ENCODE measurements at places on chromosomes 11 and 22.

DNA sequence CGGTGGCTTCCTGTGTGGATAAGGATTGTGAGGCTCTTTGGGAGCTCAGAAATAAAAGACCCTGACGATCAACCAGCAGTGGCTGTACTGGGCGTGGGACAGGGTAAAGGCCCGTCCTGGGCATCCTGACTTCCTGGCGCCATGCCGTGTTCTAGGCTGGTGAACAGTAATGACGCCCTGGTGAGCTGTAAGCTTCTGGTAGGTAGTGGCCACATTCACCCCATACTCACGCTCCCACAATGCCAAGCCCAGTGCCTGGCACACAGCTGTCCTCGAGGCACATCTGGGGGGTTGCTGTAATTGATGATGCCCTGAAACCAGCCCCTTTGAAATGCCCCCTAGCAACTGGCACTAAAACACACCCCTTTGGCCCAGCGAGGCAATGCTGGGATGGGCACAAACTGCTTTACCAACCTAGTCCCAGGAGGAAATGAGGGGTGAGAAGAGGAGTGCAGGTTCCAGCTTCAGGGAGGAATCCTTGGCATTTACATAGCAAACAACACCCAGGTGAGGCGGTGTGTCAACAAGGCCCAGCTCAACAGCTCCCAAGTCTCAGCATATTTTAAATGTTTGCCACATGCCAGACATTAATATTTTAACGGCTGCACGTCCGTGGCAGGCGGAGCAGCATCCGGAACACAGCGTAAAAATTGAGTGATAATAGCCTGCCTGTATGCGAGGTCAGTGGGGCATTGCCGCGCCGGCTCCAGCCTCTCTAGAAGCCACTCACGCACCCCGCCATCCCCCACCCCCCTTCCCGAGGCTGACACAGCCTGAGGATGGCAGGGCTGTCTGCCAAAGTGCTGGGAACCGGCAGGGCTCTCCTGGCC, 79.3 kb downstream of the DSCAML1 start:
- no peak for DNase-seq

DNA sequence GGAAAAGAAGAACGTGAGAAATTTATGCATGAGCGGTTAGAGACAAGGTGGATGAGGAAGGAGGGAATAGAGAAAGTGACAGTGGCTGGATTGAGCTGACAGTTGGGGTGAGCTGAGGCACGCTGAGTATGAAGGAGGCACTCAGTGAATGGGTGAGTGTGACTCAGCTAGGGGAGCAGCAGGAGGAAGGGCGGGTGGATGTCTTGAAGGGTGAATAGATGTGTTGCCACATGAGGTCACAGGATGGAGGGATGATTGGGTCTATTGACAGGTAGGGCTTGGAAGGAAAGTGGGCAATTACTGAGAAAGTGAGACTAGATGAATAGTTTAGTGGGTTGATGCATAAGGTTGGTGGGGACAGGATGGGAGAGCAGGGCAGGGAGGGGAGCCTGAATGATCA, 8.0 kb downstream of the IFITM10 start:
- no peak for DNase-seq

DNA sequence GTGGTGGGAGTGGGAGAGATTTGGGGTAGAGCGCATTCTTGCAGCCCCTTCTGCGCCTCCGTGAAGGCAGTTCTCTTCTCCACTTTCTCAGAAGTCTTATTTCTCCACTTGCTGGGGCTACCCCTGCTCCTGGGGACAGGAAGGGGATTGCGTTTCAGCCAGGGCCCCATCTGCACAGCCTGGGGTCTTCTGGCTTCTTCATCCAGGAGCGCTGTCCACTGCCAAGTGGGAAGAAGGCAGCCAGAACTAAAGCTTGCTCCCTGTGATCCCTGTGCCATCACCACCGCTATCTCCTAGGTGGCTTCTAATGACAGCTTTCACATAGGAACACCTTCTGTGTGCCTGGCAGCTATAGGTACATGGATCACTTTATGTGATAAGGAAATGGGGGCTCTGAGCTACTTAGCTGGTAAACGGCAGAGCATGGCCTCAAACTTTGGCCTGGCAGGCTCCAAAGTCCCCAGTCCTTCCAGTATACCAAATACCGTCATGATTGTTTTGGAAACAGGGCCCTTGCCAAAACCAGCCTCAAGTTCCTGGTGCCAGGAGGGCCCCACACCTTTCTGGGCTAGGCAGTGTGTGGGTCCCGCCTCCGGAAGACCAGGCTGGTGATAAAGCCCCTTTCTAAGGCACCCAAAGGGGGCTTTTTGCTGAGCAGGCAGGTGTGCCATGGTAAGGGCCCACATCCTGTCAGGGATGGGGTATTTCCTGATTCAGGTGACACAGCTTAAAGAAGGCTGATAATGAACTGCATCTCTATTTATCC, 60.4 kb upstream of the PAX6 start:
- DNase-seq, result no peak

GRCh38 chr11:33842236-33842915, 49.5 kb downstream of the LMO2 start:
- no peak for DNase-seq

- DNase-seq, result no peak
Measured at GRCh38 chr22:29689206-29689879, 30.5 kb upstream of the CABP7 start.

GRCh38 chr22:47259990-47260389, 497.5 kb downstream of the TBC1D22A start:
- DNase-seq, result peak; percentile 38

DNA sequence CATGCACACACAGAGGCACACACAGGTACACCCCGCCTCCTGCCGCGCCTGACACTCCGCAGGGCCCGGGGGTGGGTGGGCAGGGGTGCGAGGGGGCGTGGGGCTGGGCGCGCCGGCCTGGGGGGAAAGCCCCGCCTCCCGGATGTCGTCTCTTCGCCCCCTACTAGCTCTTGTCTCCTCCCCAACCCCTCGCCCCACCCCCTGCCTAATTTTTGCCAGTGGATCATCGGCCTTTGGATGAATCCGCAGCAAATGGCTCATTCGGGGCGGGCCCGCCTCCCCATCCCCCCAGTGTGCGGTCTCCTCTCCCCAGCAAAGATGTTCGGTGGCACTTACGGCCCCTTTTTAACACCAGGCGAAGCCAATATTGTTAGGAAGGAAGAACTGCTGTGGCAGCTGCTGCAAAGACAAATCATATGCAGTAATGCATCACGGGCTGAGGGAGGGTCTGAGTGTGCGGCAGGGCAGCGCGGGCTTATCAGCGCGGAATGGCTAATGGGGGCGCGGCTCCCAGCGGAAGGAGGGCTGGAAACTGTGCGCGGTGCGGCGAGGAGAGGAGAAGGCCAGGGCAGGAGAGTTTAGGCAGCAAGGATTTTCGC, 13.4 kb upstream of the NECTIN1 start:
- no peak for DNase-seq

DNA sequence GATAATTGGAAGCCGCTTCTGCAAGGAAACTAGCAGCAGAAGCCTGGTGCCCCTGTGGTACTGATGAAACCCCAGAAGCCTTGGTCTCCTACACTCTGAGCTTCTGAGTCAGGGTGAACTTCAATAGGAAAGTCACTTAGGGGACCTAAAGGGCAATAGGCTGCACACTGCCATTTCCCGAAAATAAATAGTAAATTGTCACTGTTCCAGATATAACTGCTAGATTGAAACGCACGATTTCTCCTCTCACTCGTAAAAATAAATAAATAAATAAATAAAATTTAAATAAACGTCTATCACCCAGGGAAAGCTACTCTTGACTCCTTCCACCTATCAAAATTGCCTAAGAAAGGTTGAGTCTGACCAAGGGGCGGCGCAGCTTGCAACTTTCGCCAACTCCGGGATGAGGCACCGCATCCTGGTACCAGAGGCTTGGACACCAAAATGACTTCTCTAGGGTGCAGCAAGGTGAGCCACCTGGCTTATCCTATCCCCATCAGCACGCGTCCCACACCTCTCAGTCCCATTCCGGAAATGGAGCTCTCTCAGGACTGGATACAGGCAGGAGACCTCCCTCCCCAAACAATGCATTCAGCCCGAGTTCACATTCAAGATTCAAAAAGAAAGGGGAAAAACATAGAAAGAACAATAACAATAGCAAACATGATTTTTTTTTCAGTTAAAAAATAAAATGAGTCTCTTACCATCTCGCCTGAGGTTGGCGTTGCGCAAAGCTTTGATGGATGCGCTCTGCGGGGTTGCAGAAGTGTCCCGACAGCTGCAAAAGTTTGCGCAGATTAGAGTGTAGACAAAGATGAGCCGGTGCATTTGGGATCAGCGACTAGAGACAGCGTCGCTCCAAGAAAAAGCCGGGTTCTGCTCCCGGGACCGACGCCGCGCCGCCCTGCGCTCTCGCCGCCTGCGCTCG, 583 bp downstream of the PDGFD start:
- no peak for DNase-seq

GRCh38 chr11:130858215-130858614, 58.1 kb downstream of the SNX19 start:
- DNase-seq, result no peak

DNA sequence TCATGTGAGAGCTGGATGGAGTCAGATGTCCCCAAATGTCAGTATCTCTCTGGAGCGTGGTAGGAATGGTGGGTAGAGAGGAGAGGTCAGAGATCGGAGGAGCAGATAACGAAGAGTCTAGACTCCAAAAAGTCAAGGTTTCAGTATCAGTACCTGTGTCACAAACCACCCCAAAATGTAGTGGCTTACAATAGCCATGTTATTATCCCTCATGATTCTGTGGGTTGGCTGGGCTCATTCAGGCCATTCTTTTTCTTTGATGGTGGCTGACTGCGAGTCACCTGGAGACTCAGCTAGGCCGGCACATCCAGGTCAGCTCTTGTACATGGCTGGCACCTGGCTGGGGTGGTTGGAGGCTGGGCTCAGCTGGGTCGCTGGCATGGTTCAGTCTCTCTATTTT, 7.3 kb upstream of the SSTR3 start:
- no peak for DNase-seq

DNA sequence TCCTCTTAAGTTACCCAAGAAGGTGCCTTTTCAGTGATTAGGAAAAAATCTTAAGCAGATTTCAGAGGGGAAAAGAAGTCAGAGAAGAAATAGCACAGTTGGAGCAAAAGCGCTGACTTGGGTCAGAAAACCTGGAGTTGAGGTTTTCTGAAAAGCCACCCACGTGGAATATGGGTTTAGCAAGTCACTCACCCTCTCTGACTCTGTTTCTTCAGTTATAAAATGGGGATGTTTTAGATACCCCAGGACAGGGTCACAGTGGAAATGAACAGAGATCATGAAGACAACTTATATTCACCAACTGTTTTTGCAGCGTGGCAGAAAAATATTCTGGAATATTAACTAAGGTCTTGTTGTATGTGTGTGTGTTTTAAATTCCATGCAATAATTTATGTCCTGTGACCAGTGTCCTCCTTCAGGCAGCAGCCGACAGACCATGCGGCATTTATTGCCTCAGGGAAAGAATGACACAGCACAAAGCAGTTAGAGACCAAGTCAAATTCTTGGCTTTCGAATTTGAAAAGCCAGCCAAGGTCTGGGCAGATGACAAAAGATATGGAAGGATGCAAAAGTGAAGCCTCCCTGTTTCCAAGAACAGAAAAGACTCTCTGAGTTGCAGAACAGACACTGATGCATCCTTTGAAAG, 119.9 kb downstream of the MIAT start:
- no peak for DNase-seq

- no peak for DNase-seq
Measured at GRCh38 chr11:9625728-9626127, 38.1 kb upstream of the SWAP70 start.

Measured in NCI-H2171 (cell line).